ENCODE measurements at places on chromosomes 7 and 10.

GRCh38 chr7:55397617-55398016, 32.5 kb downstream of the LANCL2 start:
- no peak for DNase-seq

- DNase-seq = no peak
These were observed 75.5 kb upstream of the RELN start for GRCh38 chr7:104064969-104065387.

DNA sequence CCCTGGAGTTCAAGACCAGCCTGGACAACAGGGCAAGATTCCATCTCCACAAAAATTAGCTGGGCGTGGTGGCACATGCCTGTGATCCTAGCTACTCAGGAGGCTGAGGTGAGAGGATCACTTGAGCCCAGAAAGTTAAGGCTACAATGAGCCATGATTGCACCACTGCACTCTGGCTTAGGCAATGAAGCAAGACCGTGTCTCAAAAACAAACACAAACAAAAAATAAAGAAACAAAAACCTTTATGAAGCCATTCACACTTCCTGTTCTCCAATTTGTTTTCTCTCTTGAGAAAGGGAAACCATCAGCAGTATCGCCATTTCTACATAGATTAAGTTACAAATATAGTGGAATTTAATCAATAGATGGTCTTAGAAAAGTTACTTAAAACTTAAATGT, 19.8 kb downstream of the YME1L1 start:
- no peak for DNase-seq

DNA sequence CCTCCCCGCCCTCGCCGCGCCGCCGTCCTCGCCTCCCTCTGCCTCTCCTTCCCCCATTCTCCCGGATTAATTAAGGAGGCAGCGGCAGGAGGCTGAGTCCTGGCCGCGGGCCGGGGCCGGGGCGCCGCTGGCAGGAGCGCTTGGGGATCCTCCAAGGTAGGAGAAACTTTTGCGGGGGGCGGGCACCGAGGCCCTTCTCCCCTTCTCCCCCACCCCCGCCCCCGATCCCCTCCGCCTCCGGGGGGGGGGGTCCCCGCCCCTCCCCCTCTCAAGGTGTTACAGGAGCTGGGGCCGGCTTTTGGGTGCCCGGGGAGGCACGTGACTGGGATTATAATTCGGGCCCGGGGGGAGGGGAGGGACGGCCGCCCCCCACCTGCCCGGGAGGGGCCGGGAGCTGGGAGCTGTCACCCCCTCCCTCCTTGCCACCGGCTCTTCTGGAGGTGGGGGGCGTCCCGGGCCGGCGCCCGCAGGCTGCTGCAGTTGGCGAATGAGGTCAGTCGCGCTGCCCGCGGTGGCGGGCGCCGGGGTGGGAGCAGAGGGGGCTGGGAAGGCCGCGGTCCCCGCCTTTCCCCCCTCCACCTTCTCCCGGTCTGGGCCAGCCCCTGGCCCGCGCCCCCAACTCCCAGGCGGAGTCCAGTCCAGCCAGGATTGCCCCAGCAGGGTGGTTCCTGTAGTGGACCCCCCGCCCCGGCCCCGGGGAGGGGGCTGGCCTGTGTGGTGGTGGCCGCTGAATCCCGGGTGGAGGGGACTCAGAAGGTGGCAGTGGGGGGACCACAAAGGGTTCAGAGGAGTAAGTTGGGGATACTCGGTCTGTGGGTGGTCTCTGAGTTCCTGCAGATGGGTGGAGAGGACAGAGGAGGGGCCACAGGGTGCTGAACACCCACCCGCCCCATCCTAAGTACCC, 567 bp downstream of the GTF2IRD1 start:
- no peak for DNase-seq

DNA sequence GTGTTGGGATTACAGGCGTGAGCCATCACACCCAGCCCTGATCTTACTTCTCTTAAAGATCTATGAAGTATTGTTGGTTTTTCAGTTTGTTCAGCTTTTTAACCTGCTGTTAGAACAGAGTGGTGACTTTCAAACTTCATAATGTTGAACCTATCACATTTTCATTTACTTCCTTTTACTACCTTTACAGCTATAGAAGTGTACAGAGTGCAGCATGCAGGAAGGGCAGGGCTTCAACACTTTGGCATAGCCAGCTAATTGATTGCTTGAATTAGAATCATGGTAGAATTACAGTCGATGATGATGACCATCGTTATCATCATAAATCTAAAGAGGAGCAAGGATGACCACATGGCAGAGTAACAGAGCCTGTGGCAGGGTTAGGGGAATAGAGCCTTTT, 55.5 kb downstream of the AOAH start:
- no peak for DNase-seq

DNA sequence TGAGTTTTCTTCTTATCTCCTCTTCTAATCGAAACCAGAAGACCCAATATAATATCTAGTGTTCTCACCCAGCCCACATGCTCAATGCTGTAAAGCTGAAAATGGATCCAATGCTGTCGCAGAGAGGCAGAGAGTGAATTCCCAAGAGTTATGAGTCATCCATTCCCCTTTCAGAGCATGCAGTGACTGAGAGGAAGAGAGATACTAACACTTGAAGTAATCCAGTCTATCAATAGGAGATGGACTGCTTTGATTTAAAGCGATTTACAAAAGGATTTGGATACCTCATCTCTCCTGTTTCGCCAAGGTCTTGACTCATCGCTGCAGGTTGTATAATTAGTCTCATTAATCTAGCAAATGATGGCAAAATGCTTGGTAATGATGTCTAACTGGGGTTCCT, 41.5 kb upstream of the PRKCQ start:
- no peak for DNase-seq

DNA sequence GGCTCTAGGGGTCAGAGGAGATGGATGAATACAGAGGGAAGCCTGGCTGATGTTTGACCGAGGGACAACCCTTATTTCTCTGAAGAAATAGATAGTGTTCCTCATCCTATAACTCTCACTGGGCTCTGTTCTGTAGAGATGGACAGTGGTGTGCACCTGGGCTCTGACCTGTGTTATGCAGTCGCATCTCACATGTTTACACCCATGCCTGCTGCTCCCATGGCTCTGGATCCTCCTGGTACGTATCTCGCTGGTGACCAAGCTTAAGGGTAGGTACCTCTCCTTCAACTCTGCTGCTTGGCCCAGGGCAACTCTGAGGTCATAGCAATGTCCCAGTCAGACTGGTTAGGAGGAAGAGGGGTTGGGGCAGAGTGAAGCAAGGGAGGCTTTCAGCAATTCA, 42.8 kb downstream of the ADRA2A start:
- DNase-seq = peak; percentile 28

- DNase-seq = no peak
These were observed 8.6 kb upstream of the SLC16A9 start for GRCh38 chr10:59718257-59718656.

GRCh38 chr7:2775785-2776184, 68.3 kb downstream of the GNA12 start:
- no peak for DNase-seq

Data from islet precursor cell (in vitro differentiated cells).